ENCODE measurements at places on chromosomes 5 and 9. TPM values are rescaled to one million over a fixed set of nuclear protein-coding genes. Genes with fewer than 3 reads are reported as not detected.

Gene TMEM252
- not detected for total RNA-seq

Gene ANKDD1B
- 3.8 TPM for total RNA-seq

Gene RNF20
- 59.9 TPM for total RNA-seq

Gene SPATA31A3
- total RNA-seq, result not detected

Gene PKD2L2
- total RNA-seq, result not detected

Gene HK3
- total RNA-seq, result not detected

Gene CCDC192
- total RNA-seq, result not detected

Gene ARID3C
- total RNA-seq, result 0.74 TPM

Gene RUFY1
- total RNA-seq, result 143 TPM

Gene CCL27
- total RNA-seq, result not detected

Gene PTGDS
- total RNA-seq, result 27.6 TPM

Gene BARHL1
- total RNA-seq, result not detected

DNA sequence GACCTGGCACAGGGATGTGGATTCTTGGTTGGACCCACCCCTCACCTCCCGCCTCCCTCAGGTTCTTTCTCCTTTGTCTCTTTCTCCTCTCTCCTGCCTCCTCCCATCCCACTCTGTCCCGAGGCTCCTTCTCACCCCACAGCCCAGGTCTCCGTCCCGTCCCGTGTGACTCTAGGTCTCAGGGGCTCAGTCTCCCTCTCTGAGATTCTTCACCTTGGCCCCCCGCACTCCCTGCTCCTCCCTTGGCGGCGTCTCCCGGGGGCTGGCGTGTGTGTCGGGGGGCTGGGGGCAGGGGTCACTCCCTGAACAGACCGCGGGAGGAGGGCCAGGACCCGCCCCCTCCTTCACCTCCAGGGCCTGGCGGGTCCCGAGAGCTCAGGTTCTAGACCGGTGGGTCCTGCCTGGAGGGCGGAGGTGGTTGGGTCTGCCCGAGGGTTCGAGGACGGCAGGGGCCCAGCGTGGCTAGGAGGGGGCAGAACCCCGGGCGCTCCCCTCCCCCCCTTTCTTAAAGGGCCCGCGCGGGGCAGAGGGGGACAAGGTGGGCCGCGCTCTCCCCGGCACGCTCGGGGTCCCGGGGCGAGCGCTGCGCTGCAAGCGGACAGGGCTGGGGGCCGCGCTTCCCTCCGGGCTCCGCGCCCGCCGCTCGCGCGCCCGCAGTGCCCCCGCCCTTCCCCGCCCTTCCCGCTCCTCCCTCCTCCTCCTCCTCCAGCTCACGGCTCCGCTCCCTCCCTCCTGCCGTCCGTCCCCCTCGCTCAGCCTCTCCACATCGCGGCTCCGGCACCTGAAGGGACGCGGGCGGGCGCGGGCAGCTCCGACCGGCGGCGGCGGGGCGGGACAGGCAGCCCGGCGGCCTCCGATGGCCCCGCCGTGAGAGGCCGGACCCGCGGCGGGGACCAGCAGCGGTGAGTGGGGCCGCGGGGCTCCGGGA lies at the start of gene PSD2:
PSD2 (plus strand) TSS at position 735 of the 928 bp plus-strand sequence. CDS start 13,633 bp downstream, outside the sequence.
- no peak for DNase-seq

DNA sequence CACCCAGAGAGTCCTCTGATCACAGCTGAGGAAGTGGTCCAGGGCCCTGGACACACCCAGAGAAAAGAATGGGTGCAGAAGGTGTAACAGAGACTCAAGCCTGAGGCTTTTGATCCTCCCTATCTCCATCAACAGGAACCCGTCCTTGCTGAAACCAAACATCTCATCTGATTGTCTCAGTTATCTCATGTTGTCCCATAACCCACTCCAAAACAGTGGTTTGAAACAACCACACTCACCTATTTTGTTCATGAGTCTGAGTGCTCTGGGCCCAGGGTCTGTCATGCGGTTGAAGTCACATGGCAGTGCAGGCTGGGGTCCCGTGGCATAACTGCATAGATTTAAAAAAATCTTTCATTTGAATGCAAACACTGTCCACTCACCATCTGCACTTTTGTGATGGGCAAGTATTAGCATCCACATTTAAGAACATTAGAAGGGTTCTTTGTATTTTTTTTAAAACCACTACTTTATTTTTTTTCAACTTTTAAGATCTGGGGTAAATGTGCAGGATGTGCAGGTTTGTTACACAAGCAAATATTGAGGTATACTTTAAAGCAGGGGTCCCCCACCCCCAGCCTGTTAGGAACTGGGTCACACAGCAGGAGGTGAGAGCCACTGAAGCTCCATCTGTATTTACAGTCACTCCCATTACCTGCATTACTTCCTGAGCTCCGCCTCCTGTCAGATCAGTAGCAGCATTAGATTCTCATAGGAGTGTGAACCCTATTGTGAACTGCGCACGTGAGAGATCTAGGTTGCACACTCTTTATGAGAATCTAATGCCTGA lies 255.8 kb downstream of the ROR2 start:
- DNase-seq, result no peak

DNA sequence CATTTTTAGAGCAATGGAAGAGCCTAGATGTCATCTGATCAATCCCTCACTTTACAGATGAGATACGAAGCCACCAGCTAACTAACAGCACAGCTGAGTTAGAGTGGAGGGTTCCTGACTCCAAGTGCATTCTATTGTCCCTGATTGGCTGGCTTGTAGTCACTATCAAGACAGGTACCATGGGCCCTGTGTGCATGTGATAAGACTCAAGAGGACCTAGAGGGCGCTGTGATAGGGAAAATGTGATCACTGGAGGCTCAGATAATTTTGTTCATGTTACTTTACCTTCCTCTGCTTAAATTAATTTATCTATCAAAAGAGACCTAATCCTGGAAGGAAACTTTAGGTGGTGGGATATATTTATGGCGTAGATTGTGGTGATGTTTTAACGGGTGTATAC lies 19.5 kb upstream of the SNAPC3 start:
- DNase-seq, result no peak

GRCh38 chr9:10651012-10651411 lies 38.2 kb upstream of the PTPRD start:
- DNase-seq, result no peak

- no peak for DNase-seq
Measured at GRCh38 chr5:155954701-155955445, 372.1 kb upstream of the SGCD start.

DNA sequence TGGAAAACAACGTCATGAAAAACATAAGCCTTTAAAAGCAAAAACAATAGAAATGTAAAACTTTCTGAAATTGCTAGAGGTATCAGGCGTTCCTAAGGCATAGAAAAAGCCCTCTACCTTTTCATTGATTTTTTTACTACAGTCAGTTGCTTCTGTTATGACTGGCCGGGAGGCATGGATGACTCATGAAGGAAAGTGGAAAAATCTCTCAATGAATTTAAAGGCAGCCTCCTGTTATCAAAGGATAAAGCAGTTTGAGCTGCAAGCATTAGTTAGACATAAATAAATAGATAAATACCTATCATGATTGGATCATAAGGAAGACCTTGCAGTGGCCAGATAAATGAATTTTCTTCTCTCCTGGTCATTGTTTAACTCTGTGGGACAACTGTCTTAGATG lies 281.6 kb downstream of the MAST4 start:
- DNase-seq, result peak; percentile 41

- no peak for DNase-seq
Measured at GRCh38 chr9:121009650-121010049, 40.4 kb downstream of the C5 start.

DNA sequence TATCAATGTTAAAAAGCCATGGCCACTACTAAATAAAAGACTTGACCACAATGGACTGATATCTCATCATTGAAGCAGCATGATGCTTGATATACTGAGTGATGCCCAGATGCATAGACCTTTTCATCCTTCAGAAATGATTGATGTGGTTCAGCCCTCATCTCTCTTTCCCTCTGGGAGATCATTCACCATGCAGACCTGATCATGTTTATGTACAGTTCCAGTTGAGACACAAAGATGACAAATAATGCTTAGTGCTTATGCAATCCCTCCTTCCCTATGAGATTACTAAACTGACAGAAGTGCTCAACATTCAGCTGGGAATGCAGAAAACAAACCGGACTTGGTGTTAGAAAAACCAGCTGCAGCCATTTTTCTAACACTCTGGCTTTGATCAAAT lies 91.9 kb upstream of the TLR4 start:
- no peak for DNase-seq

DNA sequence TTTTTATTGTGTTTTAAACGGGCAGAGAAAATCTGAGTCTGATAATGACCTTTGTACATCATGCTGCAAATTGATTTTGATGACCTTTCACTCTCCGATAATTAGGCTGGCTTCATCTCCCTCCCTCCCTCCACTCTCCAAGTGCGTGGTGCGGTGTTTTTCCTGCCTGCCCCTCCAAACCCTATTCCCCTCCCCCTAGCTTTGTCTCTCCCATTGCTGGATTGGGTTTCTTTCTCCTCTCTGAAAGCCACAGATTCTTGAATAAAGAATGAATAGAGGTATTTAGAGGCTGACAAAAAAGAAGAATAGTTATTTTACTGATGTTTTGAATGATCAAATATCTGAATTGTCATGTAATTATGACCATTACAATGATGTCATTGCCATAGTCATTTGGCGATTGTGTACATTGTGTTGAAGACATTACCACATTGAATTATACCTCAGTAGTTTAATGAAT lies 571.1 kb upstream of the ZNF608 start:
- DNase-seq, result no peak

- DNase-seq, result peak; percentile 52
Measured at GRCh38 chr9:35001803-35002502, 12.4 kb downstream of the DNAJB5 start.

GRCh38 chr5:175616083-175616482 lies 41.8 kb upstream of the HRH2 start:
- DNase-seq, result no peak

DNA sequence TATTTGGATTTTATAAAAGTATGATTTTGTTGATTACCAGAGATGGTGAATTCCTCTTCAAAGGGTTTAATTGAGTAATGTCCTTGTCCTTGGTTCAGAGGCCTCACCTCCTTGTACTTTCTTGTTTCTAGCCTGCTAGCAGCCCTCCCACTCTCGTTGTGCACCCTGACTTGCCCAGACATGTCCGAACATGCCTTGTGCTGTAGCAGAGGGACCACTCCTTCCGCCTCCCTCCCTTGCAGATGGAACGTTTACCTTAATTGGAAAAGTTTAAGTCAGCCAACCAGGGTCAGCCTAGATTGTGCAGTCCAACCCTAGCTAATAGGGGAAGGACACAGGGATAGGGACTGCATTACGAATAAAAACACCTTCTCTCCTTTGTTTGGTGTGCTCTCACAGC lies 406.9 kb upstream of the NMUR2 start:
- DNase-seq, result no peak

DNA sequence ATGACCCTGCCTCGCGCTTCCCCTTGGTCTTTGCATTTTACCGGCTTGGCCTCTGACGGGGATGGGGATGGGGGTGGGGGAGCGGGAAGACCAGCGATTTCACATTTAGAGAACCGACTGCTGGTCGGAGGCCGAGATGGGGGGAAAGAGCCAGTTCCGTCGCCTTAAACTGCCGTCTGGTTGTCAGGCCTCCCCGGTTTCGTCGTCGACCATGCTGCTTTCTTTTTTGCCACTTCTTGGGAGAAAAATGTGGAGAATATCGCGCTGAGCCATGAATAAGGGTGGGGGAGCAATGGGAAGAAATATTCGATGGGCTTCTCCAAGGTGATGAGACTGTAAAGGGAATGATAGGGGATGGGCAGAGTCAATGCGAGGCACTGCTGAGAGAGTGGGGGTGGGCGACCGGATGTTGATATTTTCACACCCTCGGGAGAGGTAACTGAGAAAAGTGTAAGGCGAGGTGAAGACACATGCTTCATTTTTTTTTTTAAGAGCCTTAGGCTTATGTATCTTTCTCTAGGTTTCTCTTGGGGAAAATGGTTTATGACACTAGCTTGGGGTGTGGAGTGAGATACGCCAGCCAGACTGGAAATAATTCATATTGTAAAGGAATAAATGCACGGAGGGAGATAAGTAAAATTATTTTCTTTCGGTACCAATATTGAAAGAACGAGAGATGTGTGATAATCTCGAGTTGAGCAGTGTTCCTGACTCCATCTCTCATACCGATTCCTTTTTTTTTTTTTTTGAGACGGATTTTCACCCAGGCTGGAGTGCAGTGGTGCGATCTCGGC lies 1.1 kb downstream of the KIF2A start:
- DNase-seq, result peak; percentile 34

DNA sequence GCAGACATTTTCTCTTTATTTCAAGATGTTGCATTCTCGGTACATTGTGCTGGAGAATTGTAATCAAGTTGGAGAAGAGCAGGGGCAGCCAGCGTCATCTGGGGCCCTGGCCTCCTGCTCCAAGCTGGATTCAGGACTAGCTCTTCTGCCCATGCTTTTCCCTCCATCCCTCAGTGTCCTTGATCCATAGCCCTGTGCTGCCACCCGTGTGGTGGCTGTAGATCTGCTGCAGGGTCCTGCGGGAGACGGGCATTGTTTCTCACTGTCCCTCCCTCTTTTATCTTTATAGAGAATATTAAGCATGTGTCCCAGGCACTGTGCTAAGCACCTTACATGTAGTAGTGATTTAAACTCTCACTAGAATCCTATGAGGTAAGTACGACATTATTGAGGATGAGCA lies 60.5 kb upstream of the HAND1 start:
- no peak for DNase-seq

DNA sequence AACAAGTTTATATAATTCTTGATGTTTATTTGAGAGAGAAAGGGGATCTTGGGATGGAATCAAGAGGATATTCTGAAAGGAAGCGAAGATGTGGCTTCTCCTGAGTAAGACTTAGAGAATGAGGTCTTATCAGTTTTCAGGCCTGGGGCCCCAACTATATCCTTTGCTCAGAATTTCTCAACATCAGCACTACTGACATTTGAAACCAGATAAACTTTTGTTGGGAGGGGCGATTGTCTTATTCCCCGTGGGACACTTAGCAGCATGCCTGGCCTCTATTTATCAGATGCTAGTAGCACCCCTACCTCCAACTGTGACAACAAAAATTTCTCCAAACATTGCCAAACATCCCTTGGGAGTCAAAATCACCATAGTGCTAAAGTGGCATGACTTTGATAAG lies 567.7 kb downstream of the MAT2B start:
- DNase-seq, result peak; percentile 46
